ENCODE measurements at places on chromosomes 7 and 10.

GRCh38 chr7:111756687-111757178, 194.4 kb upstream of the IMMP2L start:
- DNase-seq = peak; percentile 34

DNA sequence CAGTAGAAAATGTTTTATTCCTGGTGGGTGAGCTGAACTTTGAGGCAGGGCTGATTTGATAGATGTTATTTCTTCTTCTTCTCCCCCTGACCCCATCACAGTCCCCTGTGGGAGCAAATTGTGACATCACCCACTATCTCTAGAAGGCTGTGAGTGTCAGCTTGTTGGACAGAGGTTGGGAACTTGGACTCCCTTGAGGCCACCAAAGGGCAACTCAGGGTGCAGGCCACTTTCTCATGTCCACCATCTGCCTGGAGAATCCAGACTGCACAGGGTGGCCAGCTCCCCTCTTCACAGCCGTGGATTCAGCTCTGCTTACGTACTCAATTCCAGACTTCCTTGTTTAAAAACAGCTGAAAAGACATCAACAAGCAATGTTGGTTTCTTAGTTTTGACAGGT, 103.0 kb downstream of the LRRC18 start:
- no peak for DNase-seq

DNA sequence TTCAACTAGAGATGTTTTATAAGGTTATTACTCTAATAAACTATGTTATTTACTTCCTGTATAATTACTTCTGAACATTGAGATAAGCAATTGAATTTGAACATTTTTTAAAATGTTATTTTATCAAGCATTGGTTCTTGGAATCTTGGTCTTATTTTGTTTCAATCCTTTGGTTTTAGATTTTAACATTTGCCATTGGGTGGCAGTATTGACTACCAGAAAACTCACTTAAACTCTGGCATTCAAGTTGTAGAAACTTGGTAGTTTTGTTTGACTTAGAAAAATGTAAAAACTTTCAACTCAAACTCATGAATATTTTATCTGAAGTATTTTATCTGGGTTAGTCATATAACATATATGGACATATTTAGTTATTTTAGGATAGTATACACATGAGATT, 48.1 kb downstream of the ATRNL1 start:
- DNase-seq = peak; percentile 56

DNA sequence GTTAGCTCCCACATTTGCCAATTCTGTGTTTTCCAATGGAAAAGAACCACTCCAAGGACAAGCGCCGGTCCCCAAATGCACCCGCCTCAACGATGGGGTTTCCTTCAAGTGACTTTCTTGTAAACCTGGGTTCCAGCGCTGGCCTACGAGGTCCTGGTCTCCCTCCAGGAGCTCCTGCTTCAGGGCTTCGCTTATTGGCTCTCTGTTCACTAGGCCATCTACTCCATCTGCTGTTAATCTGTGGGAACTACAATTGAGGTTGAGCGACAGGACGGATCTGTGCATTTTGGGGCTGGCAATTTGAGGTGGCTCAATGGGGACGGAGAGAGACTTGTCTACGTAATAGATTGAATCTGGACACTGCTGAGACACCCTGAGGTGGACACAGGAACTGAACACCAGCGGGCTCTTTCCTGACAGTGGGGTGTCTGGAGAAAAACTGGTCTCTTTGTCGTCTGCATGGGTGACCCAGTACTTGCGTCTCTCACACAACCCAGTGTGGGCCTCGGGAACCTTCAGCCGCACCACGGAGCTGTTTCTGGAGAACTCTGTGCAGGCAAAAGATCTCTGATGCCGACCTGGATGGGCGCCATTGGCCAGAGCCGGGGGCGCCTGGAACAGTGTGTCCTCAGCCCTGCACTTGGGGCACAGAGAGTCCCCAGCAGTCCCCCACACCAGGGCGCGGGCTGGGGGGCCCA, 115.9 kb upstream of the ADAM12 start:
- peak; percentile 74 for DNase-seq

GRCh38 chr7:87506246-87507180, 31.0 kb upstream of the ABCB4 start:
- peak; percentile 69 for DNase-seq

DNA sequence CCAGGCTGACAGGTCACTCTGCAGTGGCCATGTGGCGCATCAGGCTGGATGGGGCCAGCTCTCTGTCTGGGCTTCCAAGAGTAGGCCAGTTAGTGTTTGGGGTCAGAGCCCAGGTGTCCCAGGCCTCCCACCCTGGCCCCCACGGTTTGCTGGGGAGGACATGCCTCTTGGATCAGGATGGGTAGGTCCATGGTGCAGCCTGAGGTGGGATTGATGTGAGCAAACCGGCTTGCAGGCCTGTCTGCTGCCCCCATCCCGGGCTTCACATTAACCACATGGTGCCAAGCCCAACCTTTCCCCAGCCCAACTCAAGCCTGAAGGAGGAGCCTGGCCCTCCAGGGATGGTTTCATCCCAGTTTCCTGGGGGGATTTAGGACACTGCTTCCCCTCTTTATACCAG, 39.2 kb downstream of the LDB3 start:
- DNase-seq = no peak

- peak; percentile 34 for DNase-seq
Measured at GRCh38 chr10:23368816-23369640, 24.4 kb upstream of the C10orf67 start.

- no peak for DNase-seq
Measured at GRCh38 chr10:44008270-44008916, 359.7 kb upstream of the ZNF32 start.

DNA sequence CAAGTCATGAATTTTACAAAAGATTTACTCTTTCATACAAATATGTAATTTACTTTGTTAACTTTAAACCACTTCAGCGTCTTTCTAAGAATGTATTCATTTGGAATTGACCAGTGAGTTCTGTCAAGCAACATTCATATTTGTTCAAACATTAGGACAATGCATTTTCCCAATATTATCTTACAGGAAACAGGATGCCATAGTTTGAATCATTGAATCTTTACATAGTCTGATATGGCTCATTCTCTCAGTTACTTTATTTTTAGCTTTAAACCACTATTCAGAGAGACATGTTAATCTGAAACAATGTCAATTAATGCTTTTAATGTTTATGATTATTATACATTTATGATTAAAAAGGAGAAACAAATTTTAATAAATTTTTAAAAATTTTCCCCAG, 21.1 kb upstream of the MEOX2 start:
- no peak for DNase-seq

GRCh38 chr10:100790761-100791208, 45.4 kb downstream of the PAX2 start:
- DNase-seq = no peak

- peak; percentile 51 for DNase-seq
Measured at GRCh38 chr7:113159746-113160339, 41.5 kb upstream of the SMIM30 start.

- no peak for DNase-seq
Measured at GRCh38 chr7:158791107-158791506, 38.2 kb downstream of the ESYT2 start.

DNA sequence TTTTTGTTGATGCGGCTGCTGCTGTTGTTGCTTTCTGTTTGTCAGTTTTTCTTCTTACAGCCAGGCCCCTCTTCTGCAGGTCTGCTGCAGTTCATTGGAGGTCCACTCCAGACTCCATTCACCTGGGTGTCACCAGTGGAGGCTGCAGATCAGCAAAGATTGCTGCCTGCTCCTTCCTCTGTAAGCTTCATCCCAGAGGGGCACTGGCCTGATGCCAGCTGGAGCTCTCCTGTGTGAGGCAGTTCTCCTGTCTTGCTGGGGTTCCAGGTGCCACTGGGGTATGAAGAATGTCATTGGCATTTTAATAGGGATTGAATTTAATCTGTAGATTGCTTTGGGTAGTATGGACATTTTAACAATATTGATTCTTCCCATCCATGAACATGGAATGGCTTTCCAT, 308.5 kb upstream of the MEOX2 start:
- DNase-seq = no peak

DNA sequence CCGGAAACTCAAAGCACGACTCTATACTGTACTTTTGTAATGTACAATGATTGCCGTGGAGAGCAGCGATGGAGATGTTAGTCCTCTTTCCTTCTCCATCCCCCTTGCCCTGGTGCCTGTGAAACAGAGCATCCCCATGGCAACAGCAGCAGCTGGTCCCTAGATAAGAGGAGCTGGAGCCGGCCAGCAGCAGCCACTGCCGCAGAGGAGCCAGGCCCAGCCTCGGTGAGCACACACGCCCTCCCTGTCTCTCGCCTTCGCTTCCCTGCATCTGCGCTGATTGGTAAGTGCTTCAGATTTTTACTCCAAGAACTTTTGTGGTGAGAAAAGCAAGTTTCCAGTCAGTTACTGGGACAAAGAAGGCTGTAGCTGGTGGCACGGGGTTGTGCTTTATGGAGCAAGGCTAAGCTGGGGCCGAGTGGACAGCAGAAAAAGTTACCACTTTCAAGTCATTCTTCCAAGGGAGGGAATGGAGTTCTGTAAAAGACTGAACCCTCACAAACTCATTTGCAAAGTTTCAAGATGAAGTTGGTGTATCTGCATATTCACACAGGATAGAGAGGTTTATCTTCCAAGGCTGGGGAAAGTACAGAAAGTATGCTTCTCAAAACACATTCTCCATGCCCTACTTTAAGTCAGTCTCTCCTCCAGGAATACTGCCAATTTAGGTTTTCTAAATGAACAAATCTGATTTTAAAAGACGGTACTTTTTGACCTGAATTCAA, at the start of gene PPP1R17:
Gene PPP1R17 (plus strand): TSS at position 192 of the 725 bp plus-strand sequence. CDS start 5,227 bp downstream, outside the sequence.
- DNase-seq = no peak

DNA sequence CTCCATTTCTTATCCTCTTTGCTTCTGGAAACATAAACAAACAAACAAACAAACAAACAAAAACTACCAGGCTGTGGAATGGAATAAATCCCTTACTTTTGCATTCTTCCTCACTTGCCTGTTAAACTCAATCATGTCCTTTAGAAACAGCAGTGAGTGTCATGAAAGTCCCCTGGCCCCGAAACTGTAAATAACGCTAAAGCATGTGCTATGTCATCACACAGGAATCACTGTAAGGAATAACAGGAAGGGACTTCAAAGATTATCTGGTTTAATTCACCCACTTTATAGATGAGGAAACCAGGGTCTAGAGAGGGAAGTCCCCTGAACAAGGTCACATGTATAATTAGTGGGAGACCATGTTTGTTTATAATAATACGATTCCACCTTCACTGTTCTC, 159.4 kb upstream of the MEOX2 start:
- no peak for DNase-seq

DNA sequence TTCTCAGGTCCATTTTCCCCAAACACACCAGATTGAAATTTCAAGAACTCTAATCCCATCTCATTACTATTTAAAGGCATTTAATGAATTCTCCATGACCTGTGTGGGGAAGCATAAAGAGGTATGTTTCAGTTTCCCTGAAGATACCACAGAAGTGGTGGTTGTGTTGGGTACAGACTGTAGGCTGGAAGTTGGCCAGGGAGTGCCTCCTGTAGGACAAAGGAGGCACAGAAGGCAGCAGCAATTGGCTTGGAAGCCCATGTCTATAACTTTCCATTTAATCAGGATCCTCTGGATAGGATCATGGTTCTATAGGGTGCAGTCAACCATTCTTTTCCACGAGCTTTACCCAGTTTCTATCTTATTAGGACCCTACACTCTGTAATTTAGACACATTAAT, 8.6 kb upstream of the BET1 start:
- DNase-seq = peak; percentile 36

GRCh38 chr7:16027396-16027795, 340.9 kb upstream of the MEOX2 start:
- no peak for DNase-seq

- DNase-seq = no peak
Measured at GRCh38 chr10:94879214-94879613, 59.2 kb upstream of the CYP2C9 start.

- DNase-seq = no peak
Measured at GRCh38 chr10:85667638-85668233, 698.9 kb downstream of the GRID1 start.

DNA sequence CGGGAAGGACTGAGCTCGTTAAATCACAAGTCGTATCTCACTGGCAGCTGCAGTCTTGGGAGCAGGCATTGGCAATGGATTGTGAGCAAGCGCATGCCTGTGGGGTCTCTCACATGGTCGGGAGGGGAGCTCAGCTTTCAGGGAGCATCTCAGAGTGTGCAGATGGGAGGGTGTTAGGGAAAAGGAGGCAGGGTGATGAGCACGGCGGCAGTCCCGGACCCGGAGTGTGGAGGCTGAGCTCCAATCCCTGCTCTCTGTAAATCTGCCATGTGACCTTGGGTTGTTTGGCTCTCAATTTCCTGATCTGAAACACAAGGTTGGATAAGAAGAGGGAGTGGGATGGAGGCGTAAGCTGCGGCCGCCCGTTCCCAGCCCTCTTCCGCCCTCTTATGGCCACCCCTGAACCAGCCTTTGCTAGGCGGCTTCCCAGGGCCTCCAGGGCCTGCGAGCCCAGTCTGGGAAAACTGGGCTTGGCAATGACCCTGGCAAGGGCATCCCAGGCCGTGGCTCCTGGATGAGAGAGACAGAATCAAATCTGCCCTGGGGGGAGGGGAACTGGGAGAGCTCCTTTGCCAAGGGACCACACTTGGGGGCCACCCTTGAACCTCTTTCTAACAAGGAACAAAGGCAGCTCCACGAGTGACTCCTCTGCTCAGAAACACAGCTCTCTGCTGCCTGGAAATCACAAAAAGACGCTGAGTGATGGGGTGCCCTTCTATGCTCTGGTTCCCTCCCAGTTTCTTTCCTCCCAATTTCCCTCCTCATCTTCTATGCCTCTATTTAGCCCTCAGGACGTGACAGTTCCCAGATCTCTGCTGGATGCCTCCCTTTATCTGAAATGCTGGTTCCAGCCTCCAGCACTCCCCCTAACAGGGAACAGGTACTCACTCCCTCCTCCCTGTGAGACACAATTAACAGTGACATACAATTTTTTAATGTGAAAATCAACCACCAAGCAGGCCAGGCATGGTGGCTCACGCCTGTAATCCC, 41.7 kb upstream of the LOXL4 start:
- DNase-seq = peak; percentile 76

DNA sequence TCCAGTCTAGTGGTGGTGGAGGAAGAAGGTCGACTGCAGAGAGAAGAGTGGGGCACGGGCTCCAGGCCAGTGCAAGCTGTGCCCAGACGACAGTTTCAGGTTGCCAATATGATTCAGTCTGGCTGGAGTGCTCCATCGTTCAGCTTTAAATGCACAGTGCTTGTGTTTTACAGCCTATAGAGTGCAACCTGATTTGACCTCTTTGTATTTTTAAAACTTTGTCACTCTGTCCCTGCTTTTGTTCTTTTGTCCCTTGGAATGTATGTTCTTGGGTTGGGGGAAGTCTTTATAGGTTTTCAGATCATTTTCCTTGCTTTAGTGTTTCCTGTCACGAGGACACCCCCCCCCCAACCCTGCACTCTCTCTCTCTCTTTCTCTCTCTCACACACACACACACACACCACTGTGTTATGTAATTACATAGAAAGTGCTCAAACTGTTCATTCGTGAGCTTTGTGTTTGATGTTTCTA, 198.0 kb downstream of the CAMK1D start:
- no peak for DNase-seq

DNA sequence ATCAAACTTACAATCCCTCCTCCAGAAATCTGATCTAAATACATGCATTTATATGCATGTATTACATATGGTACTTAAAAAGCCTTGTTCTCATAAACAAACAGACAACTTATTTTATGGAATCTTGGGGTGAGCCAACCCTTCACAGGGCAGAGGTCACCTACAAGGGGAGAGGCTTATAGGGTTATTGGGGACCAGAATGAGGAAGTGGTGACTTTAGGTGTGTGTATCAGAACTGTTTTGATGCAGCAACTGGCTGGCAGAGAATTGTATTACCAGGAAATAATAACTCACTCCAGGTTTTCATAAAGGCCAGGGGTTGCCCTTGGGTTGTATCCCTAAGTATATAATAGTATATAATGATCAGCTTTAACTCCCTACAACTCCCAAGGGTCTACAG, 91.1 kb downstream of the SVIL start:
- DNase-seq = no peak

Measured in OCI-M1 (cell line).